ENCODE measurements at places on chromosomes 12 and 14.

DNA sequence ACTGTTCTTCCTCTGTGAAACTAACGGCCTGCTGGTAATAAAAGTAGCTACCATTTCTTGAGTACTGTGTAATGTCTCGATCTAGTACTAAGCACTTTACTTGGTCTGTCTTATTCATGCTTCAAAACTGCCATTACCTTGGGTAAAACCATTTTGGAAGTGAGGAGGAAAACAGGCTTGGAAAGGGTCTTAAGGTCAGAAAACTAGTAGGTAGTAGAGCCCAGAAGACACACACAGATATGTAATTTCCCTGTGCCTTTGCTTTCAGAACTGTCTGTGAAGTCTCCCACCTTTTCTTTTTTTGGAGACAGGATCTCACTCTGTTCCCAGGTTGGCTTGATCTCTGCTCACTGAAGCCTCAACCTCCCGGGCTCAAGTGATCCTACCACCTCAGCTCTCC, 3.4 kb upstream of the DDX55 start:
- peaks cover 30% of the 10 kb centered on the region for H3K36me3 ChIP-seq
- peaks cover 5% of the 10 kb centered on the region for H3K4me1 ChIP-seq
- H3K27me3 ChIP-seq: no peaks in the 10 kb centered on the region

DNA sequence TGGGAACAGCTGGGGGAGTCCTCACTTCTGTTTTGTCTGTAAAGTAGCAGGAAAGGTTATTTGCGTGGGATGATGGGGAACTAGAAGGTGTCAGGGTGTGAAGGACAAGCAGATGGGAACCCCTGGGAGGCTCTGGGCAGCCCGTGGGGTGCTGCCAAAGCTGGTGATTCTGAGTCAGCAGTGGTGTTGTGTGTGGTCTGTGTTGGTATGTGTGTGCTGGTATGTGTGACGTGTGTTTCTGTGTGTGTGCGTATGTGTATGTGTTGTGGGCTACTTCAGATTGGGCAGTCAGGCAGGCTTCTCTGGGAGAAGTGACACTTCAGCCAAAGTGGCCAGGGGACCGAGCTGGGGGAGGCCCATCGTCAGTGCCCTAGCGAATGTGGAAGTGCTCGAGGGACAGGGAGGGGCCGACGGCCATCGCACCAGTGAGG, 15.3 kb upstream of the BDKRB2 start:
- H3K4me3 ChIP-seq: no peak overlapping the region
- no peaks in the 10 kb centered on the region for H3K36me3 ChIP-seq
- H3K4me1 ChIP-seq: no peaks in the 10 kb centered on the region
- H3K27me3 ChIP-seq: peaks cover 8% of the 10 kb centered on the region
- no peak overlapping the region for H3K27ac ChIP-seq

DNA sequence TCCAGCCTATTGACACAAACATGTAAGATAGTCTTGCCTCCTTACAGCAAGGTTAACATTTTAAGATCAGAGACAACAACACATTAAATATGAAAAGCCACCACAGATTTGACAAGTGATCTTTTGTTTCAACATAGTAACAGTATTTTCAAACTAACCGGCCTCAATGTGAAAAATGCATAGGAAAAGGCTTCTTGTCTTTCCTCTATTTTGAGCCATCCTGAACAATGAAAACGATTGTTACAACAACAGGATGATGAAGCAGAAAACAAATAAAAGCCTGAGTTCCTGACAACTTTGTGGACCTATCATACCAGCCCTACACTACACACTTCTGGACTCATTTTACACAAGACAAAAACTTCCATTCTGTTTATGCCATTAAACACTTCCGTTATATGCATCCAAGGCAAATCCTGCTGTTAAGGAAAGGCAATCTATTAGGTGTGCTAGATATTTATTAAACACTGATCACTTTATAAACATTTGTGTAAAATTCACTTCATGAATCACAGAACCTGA, 37.3 kb downstream of the BAZ1A start:
- peaks cover 4% of the 10 kb centered on the region for H3K4me1 ChIP-seq
- no peak for DNase-seq
- H3K27me3 ChIP-seq: no peaks in the 10 kb centered on the region
- H3K36me3 ChIP-seq: peaks cover 2% of the 10 kb centered on the region
- no peak overlapping the region for H3K4me3 ChIP-seq

- no peak overlapping the region for H3K27ac ChIP-seq
- H3K4me3 ChIP-seq: no peak overlapping the region
- no peaks in the 10 kb centered on the region for H3K27me3 ChIP-seq
- H3K36me3 ChIP-seq: no peaks in the 10 kb centered on the region
- no peak for DNase-seq
- no peaks in the 10 kb centered on the region for H3K4me1 ChIP-seq
Observed at GRCh38 chr12:45540661-45541341, 188.7 kb upstream of the ARID2 start.

DNA sequence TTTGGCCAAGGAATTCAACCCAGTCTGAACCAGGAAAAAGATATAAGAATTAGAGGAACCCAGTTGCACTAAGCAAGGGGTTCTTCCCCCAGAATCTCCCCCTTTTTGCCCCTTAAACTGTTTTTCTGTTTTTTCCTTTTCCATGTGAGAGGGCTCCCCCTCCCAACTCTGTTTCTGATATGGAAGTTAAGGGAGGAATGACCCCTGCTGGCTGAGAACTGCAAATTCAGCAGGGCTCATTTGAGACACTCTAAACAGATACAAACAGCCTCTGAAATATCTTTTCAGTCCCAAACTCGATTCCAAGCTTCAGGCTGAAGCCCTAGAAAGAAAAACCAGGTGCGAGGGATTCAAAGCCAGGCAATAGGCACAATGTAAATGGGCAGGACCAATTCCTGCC, 132.7 kb downstream of the SLC41A2 start:
- no peak overlapping the region for H3K27ac ChIP-seq
- H3K4me1 ChIP-seq: no peaks in the 10 kb centered on the region
- no peak for DNase-seq
- H3K36me3 ChIP-seq: no peaks in the 10 kb centered on the region

DNA sequence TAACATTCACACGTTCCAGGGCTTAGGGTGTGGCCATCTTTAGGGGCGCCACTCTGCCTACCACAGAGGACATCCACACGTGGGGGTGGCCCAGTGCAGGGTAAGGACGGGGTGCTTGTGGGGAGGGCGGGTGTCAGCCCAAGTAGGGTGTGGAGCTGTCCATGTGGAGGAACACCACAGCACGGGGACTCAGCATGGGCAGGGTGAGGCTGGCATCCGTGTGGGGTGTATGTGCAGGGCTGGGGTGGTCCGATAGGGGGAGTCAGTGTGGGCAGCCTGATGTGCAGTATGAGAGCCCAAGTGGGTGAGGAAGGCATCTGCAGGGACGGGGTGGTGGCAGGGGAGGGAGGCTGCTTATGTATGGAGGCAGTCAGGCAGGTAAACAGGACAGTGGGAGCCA, 17.7 kb downstream of the PSMC1 start:
- no peak for DNase-seq
- H3K27me3 ChIP-seq: no peaks in the 10 kb centered on the region
- H3K36me3 ChIP-seq: peaks cover 40% of the 10 kb centered on the region
- H3K4me1 ChIP-seq: peaks cover 23% of the 10 kb centered on the region
- no peak overlapping the region for H3K4me3 ChIP-seq

DNA sequence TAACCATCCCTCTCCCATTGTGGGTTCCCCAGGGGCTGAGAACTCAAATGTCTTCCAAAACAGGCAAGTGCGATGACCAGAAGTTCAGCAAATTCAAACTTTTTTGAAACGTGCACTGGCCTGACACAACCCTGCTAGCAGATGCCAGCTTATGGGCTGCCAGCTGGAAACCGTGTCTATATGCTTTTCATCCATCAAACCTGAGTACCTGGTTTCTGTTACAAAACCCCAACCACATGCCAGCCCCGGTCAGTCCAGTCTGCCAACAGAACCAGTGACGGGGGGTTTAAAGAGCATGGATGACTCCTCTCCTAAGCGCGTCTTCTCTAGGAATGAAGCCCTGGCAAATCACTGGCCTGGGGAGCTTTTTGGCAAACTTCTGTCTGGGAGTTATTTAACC, 189.7 kb downstream of the TTC7B start:
- no peaks in the 10 kb centered on the region for H3K36me3 ChIP-seq
- H3K4me3 ChIP-seq: no peak overlapping the region
- H3K4me1 ChIP-seq: peaks cover 14% of the 10 kb centered on the region
- no peak for DNase-seq

DNA sequence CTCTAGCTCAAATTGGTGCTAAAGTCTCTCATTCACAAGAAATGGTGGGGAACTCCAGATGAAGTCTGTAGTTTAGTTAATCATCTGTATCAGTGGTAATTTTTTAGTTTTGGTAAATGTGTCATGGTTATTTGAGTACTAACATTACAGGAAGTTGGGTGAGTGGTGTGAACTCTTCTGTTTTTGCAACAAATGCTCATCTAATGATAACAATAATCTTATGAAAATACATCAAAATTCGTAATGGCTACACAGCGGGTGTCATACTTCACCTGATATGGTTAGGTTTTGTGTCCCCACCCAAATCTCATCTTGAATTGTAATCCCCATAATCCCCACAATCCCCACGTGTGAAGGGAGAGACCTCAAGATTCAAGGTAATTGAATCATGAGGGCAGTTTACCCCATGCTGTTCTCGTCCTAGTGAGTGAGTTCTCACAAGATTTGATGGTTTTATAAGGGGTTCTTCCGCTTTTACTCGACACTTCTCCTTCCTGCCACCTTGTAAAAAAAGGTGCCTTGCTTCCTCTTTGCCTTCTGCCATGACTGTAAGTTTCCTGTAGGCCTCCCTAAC, 209.3 kb upstream of the FOXN3 start:
- no peak overlapping the region for H3K4me3 ChIP-seq
- H3K27ac ChIP-seq: no peak overlapping the region
- DNase-seq: no peak
- H3K27me3 ChIP-seq: no peaks in the 10 kb centered on the region

GRCh38 chr12:70082997-70083676, 160.1 kb upstream of the CNOT2 start:
- no peaks in the 10 kb centered on the region for H3K4me1 ChIP-seq
- DNase-seq: no peak
- no peak overlapping the region for H3K27ac ChIP-seq
- H3K36me3 ChIP-seq: no peaks in the 10 kb centered on the region
- no peak overlapping the region for H3K4me3 ChIP-seq

DNA sequence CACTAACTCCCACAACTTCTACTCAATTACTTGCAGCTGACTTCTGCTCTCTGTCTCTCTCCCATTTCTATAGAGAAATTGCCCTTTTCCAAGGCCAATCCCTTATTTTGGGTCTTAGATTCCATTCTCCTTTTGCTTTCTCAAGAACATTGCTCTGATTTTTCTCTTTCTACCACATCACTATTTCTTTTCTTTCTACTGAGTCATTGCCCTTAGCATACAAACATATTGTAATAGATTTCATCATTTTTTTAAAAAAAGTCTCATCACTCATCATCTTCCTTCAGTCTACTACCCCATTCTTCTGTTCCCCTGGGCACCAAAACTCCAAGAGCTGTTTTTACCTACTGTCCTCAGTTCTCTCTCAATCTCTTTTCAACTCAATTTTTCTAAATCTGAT, 4.4 kb upstream of the KCNA1 start:
- no peak for DNase-seq
- no peaks in the 10 kb centered on the region for H3K36me3 ChIP-seq
- no peak overlapping the region for H3K4me3 ChIP-seq
- H3K27ac ChIP-seq: no peak overlapping the region

GRCh38 chr12:74598819-74599218, 61.2 kb downstream of the ATXN7L3B start:
- H3K27ac ChIP-seq: no peak overlapping the region
- peak; percentile 16 for DNase-seq
- H3K36me3 ChIP-seq: no peaks in the 10 kb centered on the region
- H3K4me3 ChIP-seq: no peak overlapping the region
- H3K4me1 ChIP-seq: no peaks in the 10 kb centered on the region

DNA sequence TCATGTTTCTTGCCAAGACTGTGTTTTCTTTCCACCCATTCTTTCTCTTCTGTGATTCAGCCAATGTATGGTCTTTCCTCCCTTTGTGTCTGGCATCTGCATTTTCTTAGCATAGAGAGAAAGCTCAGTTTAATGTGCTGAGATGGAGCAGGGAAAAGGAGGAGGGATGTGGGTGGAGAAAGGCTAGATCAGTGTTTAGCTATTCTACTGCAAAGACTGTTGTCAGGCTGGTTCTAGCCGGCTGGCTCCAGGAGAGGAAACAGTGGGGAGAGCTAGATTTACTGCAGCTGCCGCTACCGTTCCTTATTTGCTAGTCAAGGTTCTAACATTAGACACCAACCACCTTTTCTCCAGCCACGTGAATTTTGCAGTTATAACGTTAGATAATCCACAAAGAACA, 5.2 kb upstream of the RIMKLB start:
- peaks cover 15% of the 10 kb centered on the region for H3K4me1 ChIP-seq
- H3K27ac ChIP-seq: no peak overlapping the region
- peak; percentile 63 for DNase-seq
- H3K4me3 ChIP-seq: no peak overlapping the region
- H3K27me3 ChIP-seq: no peaks in the 10 kb centered on the region
- no peaks in the 10 kb centered on the region for H3K36me3 ChIP-seq

DNA sequence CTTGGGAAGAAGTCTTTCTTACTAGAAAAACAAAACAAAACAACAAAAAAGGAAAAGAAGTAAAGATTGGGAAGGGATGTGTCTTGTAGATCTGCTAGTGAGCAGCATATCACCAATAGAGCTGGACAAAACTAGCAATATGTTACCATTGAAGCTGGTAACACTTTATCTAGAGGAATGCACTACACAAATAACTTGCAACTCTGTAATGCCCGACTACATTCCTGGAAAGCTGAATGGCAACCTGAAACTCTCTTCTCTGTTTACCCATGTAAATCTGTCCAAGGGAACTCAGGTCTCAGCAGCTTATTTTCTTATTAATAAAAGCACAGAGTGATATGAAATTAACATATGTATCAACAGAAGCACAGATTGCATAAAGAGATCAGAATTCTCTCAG, 624.4 kb downstream of the KCNH5 start:
- peak; percentile 9 for DNase-seq
- H3K27ac ChIP-seq: no peak overlapping the region
- H3K27me3 ChIP-seq: no peaks in the 10 kb centered on the region
- H3K4me3 ChIP-seq: no peak overlapping the region
- no peaks in the 10 kb centered on the region for H3K4me1 ChIP-seq
- H3K36me3 ChIP-seq: no peaks in the 10 kb centered on the region

DNA sequence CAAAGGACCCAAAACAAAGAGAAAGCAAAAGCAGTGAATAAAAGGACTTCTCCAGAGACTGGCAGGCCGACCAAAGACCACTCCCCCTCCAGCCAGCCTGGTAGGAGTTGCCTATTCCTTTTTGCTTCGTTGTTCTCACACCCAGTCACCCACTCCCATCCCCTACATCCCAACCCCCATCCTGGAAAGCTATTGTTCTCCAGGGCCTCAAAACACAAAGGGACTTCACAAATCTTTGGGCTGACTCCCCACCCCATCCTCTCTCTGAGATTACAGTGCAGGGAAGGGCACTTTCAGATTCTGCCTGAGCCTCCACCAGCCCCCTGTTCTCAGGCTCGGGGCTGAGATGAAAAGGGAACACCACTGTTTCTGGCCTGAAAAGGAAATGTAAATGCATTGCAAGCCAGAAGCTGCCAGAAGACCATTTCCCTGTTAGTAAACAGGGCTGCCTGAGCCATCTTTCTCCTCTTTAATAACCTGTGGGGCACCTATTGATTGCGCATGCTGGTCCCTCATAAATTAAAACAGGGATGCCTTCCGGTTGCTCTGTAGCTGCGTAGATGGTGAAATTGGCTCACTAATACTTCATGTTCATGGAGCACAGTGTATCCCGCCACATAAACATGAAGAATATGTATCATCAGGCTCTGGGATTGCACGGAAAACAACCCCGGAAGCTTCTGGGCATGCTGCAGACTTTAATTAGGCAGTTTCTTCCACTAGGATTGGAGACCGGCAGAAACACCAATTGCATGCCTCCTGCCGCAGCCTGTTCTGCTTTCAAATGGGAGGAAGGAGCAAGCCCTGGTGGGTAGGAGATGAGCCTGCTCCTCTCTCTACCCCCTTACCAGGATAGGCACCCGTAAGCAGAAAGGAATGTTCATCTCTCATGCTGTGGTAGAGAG, 130.3 kb upstream of the FUT8 start:
- no peaks in the 10 kb centered on the region for H3K36me3 ChIP-seq
- DNase-seq: peak; percentile 88
- H3K4me3 ChIP-seq: peak overlapping the region; percentile 18

Measured in astrocyte (in vitro differentiated cells and primary cell).